ENCODE measurements at places on chromosomes 13 and 19.

DNA sequence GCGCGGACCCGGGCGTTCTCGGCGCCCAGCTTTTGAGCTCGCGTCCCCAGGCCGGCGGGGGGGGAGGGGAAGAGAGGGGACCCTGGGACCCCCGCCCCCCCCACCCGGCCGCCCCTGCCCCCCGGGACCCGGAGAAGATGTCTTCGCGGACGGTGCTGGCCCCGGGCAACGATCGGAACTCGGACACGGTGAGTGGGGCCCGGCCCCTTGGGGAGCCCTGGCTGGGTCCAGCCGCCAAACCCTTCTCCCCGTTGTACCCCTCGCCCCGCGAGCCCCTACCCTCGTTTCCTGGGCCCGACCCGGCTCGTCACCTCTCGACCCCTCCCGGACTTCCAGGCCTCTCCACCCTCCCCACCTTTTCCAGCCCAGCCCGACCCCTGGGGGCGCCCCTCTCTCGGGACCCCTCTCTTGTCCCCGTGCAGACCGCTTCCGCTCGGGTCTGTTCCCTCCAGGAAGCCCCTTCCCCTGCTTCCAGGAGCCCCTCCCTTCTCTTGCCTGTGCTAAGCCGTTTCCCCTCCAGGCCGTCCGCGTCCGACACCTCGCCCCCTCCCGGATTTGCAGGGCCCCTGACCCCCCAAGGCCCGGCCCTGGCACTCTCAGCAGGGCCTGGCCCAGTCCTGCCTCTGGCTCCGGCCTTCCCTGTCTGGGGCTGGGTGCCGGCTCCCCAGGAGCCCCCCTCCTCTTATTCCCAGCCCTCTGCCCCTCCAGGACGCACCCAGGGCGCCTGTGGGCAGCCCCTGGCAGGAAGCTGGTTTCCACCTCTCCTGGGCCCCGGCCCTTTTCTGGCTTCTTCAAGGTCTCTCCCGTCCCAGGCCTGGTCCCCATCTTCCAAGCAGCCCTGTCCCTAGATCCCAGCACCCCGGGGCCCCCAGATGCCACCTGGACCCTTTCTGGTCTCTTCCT lies 632 bp downstream of the MARK4 start:
- peak; percentile 26 for DNase-seq

- DNase-seq: no peak
These were observed 755 bp upstream of the RAB3A start for GRCh38 chr19:18204394-18205199.

GRCh38 chr13:46614582-46614981 lies 61.6 kb downstream of the LRCH1 start:
- DNase-seq: no peak

- no peak for DNase-seq
These were observed 10.7 kb downstream of the ZNF682 start for GRCh38 chr19:20028611-20029010.

DNA sequence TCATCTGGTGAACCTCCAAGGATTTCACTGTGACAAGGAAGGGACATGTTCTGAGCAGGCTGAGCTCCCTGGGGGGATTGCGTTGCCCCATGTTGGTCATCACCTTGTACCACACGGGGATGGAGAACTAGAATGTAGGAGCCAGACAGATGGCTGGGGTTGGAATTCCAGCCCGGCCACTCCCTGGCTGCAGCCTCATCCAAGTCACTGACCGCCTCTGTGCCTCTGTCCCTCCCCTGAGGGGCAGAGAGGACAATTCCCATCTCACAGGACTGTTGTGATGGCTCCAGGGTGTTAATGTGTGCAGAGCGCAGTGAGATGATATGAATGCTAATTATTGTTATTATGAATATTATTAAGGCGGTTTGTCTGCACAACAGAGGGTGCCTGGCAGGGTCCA lies 24.1 kb downstream of the ADGRL1 start:
- no peak for DNase-seq

GRCh38 chr13:25881136-25881926 lies 170.5 kb downstream of the SHISA2 start:
- no peak for DNase-seq

- no peak for DNase-seq
These were observed 113.5 kb upstream of the PABPC3 start for GRCh38 chr13:24982333-24982999.

DNA sequence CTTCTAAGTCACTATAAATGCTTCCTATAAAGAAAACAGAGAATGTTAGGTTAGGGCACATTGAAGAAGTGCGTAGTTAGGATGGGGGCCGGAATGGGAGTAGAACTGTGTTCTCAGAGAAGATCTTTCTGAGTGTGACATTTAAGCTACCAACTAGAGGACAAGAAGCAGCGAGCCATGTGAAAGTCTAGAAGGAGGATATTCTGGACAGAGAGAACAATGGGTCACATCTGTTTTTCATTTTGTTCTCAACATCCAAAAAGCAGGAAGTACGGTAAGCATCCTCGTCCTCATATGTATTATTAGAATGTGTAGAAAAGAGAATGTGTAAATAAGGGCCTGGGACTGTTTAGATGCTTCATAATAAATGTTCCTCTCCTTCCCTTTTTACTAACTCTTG lies 44.5 kb upstream of the PARP4 start:
- DNase-seq: no peak

- peak; percentile 39 for DNase-seq
These were observed 6.0 kb upstream of the TEX30 start for GRCh38 chr13:102779436-102780159.

GRCh38 chr19:29694669-29695627 lies 20.1 kb downstream of the C19orf12 start:
- DNase-seq: peak; percentile 85

- DNase-seq: peak; percentile 90
These were observed 50.4 kb downstream of the MYO9B start for GRCh38 chr19:17125728-17126677.

- DNase-seq: no peak
These were observed 516.0 kb downstream of the DCT start for GRCh38 chr13:93963266-93964145.

Measured in activated CD4-positive, alpha-beta memory T cell treated with anti-CD3 and anti-CD28 coated beads, Interleukin-2, amount 10 ng/mL, durations not matched to agents 7 days and 5 days (primary cell).